ENCODE measurements at places on chromosomes 3 and 15.
A peak's percentile ranks its signal among the peaks of the same experiment; 100 is the strongest.

- DNase-seq: peak; percentile 45
Observed at GRCh38 chr3:9361691-9362388, 1.0 kb upstream of the THUMPD3 start.

DNA sequence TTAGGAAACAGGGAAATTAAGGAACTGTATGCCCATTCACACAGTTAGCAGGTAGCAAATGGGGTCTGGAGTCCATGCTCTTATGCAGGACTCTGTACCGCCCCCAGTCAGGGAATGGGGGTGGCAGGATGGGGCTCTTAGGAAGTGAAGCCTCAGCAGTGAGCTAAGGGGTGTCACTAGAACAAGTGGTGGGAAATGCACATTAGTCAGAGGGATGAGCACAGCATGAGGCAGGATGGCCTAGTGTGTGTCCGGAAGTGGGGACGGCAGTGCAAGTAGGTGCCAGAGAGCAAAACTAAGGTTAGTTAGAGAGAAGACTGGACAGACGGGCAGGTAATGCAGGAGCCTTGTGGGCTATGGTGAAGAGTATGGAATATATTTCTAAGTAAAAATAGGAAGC, 60.7 kb downstream of the ST3GAL6 start:
- DNase-seq: no peak

- peak; percentile 95 for DNase-seq
Observed at GRCh38 chr15:31516440-31516839, 189.8 kb downstream of the KLF13 start.

GRCh38 chr3:43338295-43338694, 52.0 kb downstream of the SNRK start:
- peak; percentile 20 for DNase-seq

GRCh38 chr15:41553731-41554130, 5.3 kb upstream of the TYRO3 start:
- DNase-seq: no peak

GRCh38 chr15:69280783-69281182, 17.9 kb upstream of the PAQR5 start:
- DNase-seq: no peak

- DNase-seq: no peak
Observed at GRCh38 chr3:156311431-156311830, 191.1 kb downstream of the KCNAB1 start.

DNA sequence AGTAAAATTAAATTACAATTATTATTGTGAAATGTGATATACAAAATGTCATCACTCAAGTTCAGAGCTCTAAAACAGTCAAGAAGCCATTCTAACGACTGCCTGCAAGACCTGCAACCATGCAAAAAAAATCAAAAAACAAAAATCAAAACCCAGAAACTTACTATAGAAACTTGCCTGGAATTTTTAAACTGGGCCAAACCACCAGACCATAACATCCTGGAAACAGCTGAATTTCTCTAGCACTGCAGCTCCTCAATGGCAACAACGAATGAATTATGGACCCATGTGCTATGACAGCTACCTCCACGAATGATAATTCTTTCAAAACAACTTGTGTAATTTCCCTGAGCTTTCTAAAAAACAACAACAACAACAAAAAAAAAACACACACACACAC, 130.0 kb upstream of the KCNMB2 start:
- DNase-seq: no peak

GRCh38 chr3:42012935-42013690, 51.2 kb upstream of the ULK4 start:
- DNase-seq: peak; percentile 76
